CD4-positive, alpha-beta T cell treated with Interleukin-15 for 4 hours (primary cell): ENCODE measurements at places on chromosomes 1 and 21.

- no peak for DNase-seq
Observed at GRCh38 chr1:232508130-232508701, 121.7 kb downstream of the SIPA1L2 start.

DNA sequence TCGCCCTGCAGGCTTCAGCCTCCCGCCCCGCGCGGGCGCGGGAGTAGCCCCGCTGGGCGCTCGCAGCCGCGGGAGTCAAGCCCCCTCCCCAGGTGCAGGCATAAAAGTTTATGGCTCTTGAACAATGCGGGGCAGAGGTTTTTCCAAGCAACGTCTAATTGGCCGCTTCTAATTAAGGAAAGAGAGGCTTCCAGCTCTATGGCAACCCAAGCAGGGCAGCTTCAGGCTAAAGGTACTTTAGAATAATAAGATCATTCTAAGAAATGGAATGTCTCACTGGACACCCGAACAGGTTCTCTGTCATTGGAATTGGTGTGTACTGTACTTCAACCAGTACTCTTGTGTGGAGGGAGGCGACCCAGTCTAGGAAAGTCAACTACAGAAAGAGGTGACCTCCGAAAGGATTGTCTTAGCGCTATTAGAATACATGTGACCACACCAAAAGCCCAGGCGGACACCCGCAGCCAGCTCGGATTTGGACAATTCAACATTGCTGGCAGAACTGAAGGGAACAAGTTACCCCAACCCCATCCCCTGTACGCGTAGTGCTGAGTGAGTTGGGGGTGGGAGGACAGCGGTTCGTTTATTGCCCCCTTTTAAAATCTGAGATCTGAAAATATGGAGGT is 12.5 kb downstream of the NR5A2 start:
- no peak for DNase-seq

DNA sequence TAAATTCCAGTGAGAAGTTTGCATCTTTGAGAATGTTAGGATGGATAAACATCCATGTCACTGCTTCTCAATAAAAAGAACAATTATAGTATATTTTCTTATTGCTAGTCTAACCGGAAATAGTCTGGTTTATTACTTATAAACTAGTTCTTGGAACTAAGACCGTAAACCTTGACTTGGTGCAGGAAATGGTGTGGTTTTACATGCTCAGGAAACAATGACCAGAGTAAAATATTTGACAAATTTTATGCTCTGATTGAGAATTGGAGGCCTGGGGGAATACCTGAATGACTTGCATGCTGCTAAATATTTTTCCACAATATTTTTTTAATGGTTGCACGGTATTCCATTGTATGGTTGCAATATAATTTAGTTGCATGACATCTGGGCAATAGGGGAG is 76.3 kb downstream of the XCL2 start:
- DNase-seq, result peak; percentile 41

DNA sequence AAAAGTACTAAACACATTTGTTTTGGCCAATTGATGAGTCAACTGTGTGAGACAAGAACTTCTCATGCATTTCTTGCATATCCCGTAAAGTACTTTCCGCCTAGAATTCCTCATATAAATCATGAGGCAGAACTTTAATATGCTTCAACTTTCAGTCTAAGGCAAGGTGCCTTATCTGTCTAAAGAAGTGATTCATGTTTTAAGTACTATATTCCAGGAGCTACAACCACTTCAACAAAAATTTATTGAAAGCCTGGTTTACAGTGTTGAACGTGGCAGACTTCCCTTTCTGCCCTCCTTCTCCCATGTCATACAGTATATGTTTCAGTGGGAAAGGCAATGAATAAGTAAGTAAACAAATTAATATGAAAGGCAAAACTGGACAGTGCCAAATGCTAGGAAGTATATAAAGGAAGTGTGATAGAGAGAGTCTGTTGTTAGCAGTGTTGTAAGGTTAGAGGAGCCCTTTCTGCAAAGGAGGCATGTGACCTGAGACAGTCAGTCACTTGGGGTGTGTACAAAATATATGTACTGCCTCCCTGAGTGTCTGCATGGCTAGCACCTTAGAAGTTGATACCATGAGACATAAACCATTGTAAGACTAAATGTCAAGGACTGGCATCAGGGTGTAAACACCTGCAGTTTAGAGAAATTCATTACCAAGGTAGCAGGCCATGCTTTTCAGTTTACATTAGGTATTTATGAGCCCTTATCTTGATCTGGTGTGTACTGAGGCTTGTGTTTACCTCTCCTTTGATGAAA is 362.2 kb downstream of the SRGAP2C start:
- no peak for DNase-seq
